ENCODE measurements at places on chromosomes 5 and 9.

GRCh38 chr9:89617978-89618377, 13.2 kb downstream of the GADD45G start:
- DNase-seq = no peak

DNA sequence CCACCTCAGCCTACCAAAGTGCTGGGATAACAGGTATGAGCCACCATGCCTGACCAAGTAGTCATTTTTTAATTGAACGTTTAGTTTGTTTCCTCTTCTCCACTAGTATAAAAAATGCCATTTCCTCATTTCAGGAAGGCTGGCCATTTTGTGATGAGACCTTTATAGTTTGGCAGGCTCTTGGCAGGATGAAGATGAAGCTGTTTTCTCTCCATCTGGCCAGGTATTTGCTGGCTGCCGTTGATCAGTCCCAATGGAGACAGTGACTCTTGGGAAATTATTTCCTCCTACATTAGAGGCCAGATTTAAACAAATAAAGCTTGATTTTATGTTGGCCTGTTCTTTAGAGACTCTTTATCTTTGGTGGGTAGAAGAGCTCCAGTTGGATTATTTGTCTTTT, 199.0 kb downstream of the ARHGAP26 start:
- DNase-seq = no peak

GRCh38 chr9:75873712-75874111, 16.8 kb upstream of the PCSK5 start:
- no peak for DNase-seq

- DNase-seq = no peak
Measured at GRCh38 chr5:24777392-24777791, 132.6 kb upstream of the CDH10 start.

GRCh38 chr9:136844761-136845464, 2.6 kb downstream of the AJM1 start:
- no peak for DNase-seq

DNA sequence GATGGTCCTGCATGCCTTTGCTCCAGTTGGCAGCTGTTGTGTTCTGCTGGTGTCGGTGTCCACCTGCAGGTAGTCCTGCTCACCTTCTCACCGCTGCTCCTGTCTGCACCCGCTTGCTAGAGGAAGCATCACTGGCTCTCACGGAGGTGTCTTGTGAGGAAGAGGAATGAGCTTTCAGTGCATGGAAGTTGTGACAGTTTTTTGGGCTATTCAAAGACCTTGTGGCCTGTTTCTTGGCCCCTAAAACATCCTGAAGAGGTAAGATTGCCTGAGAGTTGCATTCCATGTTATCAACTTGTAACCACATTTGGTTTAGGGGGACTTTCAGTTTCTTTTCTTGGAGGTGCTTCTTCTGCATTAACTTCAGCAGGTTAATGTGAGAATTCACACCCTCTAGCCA, 85.6 kb downstream of the MACROH2A1 start:
- no peak for DNase-seq

- DNase-seq = no peak
Measured at GRCh38 chr9:124663046-124663961, 107.8 kb downstream of the NR6A1 start.

GRCh38 chr5:136047858-136048257, 19.1 kb downstream of the TGFBI start:
- DNase-seq = no peak

- DNase-seq = no peak
Measured at GRCh38 chr5:2666081-2666480, 85.4 kb downstream of the IRX2 start.
